ENCODE measurements at places on chromosomes 5 and 9.

DNA sequence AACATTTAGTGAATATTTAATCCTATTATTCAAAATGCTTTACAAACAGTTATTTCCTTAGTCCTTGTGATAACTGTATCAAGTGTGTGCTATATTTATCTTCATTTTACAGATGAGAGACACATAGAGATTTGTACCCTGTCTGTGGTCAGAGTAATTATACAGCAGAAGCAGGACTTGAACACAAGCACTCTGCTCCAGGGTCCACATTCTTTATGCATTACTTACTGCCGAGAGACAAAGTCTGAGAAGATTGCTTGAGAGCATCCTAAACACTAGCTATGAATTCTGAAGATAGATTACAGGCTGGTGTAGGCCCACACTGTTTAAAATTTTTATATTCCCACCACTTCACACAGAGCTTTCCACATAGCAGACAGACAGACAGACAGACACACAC is 926.1 kb upstream of the DMAC1 start:
- DNase-seq: no peak

DNA sequence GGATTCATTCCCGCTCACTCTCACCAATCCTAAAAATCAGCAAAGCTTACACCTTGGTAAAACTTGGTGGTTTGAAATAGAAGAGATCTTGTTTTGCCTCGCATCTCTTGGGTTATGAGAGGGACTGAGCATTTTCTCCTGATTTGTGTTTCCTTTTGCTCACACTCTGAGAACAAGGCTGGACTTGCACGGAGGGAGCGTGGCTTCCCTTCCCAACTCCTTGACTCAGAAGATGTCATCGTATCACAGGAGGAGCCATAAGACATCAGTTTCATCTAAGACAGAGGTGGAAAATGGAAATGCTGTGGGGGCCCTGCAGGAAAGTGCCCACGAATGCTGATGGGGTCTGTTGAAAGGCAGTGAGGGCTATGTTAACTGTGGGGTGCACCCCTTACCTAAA is 37.4 kb downstream of the CTSL start:
- no peak for DNase-seq

- DNase-seq: no peak
Observed at GRCh38 chr5:64384765-64385164, 121.0 kb upstream of the RGS7BP start.

GRCh38 chr9:125464591-125465385 is 203.2 kb downstream of the GAPVD1 start:
- no peak for DNase-seq

- no peak for DNase-seq
Observed at GRCh38 chr5:156552855-156553358, 225.9 kb downstream of the SGCD start.

- DNase-seq: no peak
Observed at GRCh38 chr9:2286825-2287455, 271.8 kb downstream of the SMARCA2 start.

DNA sequence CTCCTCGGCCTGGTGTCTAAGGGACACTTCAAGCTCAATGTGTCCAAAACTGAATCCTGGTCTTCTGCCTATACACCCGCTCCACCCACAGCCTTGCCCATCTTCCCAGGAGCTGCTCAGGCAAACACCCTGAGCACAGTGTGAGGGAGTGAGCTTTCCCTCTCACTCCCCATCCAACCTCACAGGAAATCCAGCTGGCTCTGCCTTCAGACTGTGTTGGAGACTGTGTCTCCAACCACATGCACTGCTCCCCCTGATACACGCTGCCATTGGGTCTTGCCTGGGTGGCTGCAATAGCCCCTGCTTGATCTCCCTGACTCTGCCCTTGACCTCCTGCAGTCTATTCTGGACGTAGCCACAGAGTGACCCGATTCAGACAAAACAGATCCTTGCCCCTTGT is 319.5 kb upstream of the MSX2 start:
- no peak for DNase-seq

DNA sequence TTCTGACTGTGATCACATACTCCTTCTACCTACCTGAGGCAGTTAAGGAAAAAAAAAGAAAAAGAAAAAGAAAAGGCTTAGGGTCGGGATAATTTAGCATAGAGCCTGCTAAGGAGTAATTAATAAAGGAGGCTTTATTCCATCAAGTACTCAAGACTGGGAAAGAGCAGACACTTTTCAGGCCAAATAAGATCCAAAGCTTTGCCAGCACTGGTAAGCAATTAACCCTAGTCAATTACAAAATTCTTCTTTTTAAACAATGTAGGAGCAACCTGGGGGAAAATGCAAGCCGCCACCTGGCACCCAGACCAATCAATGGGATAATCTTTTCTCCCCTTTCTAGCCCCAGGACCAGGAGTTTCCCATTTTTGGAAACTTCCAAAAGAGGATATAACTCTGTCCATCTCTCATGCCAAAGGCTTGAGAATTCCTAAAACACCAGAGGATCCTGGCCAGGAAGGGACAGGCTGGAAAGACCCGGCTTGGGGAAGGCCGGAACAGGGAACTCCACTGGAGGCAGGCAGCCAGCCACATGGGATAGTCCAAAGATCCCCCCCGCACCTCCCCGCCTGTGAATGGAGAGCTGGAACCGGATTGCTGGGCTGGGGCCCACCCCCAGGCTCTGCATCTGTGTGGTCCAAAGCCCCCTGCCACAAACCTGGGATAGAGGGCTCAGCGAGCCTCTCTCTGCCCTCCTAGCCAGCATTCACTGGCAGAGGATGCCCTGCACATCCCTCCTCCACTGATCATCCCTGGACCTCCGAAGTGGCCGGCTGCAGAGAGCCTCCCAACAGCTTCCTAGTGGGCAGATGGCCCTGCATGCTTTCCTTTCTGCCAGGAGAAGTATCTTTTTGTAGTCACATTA is 117.8 kb downstream of the ZNF354C start:
- no peak for DNase-seq

- DNase-seq: no peak
Observed at GRCh38 chr9:101184813-101185278, 156.3 kb downstream of the PLPPR1 start.

GRCh38 chr5:126680191-126680817 is 79.6 kb downstream of the PHAX start:
- no peak for DNase-seq

- no peak for DNase-seq
Observed at GRCh38 chr9:98929895-98930341, 13.8 kb upstream of the COL15A1 start.

DNA sequence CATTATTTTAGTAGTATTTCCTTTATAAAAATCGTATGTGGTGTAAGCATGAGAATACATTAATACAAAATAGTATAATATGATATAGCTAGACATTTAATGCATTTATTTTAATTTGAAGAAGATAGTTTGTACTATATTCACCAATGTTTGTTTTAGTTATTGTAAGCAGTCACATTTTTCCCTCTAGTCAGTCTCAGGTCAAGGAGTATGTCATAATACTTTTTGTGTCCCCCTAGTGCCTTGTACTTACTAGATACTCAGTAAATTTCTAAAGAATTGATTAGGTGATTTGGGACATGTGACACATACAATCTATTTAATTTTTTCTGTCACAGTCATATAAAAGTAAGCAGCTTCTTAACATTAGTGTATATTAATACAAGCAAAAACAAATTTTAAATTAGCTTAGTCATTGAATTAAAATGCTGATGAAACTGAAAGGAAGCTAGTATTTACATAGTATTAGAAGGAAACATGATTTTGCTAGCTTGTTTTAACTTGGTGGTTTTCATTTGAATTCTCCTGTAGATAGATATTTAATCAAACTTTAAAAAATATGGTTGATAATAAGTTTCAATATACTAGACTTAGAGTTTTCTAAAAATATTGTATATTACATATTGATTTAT is 242.2 kb downstream of the FER start:
- DNase-seq: no peak

GRCh38 chr5:116145416-116145815 is 60.6 kb downstream of the COMMD10 start:
- DNase-seq: no peak

DNA sequence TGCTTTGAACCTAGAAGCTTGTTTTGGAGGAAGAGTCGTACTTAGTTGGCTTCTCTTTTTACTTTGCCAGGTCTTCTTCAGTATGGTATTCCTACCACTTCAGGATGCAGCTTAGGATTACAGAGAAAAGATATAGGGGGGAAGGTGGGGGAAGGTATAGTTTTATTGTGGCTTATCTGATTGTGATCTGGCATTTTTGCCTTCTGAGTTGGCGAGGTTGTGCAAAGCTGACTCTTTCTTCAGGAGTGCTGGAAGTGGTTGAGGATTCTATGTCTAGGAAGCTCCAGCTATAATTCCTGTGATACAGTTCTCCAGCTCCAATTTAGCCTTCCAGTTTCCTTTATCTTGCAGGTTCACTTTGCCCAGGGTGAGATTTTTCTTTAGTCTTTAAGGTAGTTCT is 7.0 kb downstream of the CDC42SE2 start:
- DNase-seq: no peak

DNA sequence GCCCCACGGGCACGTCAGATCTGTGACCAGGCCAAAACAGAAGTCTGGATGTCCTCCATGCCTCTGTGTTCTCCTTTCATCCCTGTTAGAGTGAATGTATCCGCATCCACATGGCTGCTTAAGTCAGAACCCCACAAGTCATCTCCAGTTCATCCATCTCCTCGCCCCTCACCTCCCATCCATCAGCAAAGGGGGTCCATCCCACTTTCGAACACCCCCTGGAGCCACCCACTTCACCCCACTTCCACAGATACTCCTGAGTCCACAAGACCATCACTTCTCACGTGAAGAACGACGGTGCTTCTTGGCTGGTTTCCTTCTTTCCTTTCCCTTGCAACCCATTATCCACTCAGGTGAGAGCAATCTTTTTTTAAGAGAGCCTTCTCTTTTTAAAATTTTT is 3.5 kb upstream of the SPOCK1 start:
- DNase-seq: no peak

All from head of caudate nucleus (tissue), 42 donors.